Germinal center (tissue), 1 donor: ENCODE measurements at places on chromosomes 7 and 10.

GRCh38 chr7:29877196-29877595, 70.9 kb downstream of the WIPF3 start:
- no peak for DNase-seq

DNA sequence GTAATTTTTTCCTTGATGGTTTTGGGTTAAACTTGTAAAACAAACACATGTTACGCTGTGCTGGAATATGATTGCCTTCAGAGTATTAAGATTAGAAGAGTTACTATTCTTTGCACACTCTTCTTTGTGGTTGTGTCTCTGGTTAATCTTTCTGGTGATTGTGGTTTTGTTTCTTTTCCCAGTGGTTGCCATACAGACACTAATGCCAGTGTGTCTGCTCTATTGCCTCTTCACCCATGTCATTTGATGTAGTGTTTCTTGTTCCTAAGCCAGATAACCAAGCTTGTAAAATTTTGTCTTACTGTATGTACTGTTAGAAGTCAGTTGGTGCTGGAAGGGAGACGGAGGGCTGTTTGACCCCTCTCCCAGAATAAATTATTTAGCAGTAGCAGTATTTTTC, 124.8 kb downstream of the PHTF2 start:
- DNase-seq = no peak

DNA sequence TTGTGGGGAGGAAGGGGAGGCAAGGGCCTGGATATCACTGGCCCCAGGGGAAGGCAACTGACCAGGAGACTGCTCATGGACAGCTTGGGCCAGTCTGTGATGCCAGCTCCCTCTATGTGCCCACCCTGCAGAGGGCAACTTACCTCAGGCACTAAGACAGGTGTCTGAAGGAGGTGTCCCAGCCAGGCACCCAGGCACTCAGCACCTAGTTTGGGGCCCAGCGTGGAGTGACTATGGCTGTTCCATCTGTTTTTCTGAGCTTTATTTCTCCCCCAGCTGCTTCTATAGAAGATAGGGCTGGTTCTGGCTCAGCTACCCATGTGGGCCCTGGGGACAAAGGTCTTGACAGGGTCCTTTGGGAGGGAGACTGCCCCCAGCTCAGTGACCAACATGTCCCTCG, 150.6 kb upstream of the PCBD1 start:
- DNase-seq = no peak

GRCh38 chr7:27145165-27145913, 1.9 kb upstream of the HOXA5 start:
- no peak for DNase-seq

DNA sequence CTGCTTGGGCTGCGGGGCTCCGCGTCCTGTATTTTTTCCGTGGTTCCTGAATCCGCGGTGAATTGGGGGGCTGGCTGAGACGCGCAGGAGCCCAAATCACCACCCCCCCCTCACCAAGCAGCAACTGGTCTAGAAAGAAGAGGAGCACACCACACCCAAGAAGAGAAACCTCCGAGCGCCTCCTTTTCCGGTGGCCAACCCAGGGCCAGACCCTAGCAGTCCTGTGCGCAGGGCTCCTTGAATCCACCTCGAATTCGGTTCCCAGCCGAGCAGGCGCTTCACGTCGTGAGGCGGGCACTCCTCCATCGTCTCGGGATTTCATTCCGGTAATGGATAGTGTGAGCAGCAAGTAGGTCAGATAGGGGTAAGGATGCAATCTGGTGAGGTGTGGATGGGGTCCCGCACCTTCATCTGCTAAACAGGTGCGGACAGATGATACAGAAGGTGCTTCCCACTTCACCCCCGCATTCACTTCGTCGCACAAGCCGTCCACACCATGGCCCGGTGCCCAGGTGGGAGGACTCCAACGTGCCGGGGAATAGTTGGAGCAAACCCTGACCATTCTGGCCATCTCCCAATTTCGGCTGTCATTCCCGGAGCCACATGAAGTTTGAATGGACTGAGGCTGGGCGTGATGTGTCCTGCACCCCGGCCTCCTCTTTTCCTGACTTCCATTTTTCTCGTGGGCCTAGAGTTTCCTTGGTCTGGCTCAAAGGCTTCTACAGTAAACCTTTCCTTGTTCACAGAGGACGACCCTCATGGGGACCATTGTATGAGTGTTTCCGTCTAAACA, 19.8 kb upstream of the ZNF273 start:
- no peak for DNase-seq
